ENCODE measurements at places on chromosomes 3 and 15.

- no peak for DNase-seq
Measured at GRCh38 chr3:114974387-114974786, 172.7 kb downstream of the ZBTB20 start.

DNA sequence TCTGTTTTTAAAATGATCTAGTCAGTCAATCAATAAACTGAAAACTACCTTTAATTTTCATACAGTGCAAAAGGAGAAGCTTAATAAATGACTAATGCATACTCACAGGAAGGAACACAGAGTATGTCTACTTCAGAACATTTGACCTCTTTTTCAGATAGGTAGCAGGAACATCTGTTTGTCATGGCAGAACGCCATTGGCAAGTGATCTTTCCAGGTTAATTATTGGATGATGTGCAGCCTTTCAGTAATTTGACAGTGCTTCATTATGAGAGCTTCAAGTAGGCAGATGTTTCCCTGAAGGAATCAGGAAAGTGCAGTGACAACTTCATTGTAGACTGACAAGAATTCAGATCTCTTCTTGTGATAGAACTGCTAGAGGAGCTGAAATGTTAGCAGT, 325.0 kb downstream of the OTOL1 start:
- no peak for DNase-seq

DNA sequence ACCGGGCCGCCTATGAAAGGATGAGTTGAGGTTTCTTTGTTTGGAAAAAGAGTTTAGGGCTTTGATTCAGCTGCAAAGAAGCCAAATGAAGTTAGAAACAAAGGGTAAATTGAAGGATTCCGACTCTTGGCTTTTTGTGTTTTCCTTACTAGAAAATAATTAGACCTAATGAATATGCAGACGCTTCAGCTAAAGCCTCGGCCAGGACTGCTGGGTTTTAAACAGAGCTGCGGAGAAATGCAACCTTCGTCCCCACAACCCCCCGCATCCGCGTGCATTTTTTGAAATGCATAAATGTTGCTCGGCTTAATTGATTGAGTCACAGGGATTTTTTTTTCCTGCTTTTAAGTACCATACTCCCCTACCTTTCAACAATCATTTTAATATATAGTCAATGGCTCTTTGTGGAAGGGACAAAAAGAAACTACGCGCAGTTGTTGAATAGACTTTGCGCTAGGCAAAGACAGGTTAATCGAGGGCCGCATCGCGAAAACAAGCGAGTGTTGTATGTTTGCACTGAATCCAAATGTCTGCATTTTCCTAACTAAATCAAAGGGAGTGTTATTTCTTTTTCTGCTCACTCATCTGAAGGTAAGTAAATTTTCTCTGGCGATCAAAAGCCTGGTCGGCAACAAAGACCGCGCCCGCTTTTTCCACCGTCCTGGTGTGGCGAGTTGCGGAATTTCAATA, 1.3 kb upstream of the ZIC4 start:
- no peak for DNase-seq

DNA sequence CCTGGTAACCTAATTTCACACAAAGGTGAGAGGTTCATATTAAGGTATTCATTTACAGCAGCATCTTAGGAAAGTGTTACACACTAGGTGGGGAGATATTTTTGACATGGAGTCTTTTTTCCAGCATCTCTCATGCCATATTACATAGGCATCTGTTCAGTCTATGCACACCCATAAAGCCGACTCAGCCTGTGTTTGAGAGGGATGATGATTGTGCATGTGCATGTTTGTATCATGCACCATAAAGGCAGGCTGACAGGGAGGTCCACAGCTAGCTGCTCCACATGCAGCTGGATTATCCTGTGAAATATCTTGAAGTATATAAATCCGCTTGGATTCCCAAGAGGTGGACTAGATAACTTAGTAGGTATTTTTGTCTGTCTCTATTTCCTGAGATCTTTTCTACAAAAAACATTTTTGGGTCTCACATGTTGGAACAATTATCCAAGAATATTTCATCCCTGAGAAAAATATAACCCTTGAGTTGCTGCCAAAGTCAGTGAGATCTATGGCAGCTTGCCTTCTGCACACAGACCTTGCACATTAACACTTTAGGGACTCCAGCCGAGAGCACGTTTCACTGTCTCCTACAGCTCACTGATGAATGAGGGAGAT, 288.4 kb upstream of the DPH6 start:
- DNase-seq: no peak

DNA sequence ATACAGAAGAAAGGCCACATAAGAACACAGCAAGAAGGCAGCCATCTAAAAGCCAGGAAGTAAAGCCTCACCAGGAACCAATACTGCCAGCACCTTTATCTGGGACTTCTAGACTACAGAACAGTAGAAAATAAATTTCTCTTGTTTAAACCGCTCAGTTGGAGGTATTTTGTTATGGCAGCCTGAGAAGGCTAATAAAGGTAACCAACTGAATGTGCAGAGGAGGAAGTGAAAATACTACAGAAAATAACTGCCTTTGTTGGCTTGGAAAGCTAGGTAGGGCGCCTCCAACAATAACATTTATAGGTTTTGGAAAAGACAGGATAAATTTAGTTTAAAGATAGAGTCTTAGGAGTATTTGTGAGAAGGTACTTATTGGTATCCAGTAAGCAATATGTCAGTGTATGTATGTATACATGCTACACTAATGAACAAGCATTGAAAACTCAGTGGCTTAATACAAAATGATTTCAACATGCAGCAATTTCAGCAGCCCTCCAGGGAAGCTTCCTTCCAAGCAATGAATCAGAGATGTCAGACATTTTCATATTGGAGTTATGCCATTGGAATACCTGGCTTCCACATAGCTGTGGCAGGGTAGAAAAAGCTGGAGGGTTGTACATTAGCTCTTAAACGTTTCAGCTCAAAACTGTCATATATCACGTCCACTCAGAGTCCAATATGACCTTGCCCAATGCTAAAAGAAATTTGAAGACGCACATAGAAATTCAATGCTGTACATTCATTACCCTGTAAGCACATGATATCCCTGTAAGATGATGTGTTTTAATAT, 48.9 kb downstream of the ZBBX start:
- no peak for DNase-seq

DNA sequence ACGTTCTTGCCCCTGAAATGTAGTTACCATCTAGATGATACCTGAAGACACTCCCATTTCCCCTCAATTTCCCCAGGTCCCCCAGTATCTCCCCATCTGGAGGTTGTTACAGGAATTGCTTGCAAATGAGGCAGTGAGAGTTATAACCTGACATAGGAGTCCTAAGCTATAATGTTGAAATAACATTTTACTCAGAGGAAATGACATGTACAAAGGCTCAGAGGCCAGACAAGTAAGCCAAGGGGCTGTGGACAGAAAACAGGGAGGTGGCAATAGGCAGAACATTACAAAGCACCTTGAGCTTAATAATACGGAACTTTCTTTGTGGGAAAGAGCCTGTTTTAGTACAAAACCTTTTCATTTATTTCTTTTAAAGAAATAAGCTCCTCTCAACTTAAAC, 171.9 kb downstream of the FRMD5 start:
- DNase-seq: no peak

GRCh38 chr3:53167418-53168174, 6.6 kb downstream of the PRKCD start:
- no peak for DNase-seq

DNA sequence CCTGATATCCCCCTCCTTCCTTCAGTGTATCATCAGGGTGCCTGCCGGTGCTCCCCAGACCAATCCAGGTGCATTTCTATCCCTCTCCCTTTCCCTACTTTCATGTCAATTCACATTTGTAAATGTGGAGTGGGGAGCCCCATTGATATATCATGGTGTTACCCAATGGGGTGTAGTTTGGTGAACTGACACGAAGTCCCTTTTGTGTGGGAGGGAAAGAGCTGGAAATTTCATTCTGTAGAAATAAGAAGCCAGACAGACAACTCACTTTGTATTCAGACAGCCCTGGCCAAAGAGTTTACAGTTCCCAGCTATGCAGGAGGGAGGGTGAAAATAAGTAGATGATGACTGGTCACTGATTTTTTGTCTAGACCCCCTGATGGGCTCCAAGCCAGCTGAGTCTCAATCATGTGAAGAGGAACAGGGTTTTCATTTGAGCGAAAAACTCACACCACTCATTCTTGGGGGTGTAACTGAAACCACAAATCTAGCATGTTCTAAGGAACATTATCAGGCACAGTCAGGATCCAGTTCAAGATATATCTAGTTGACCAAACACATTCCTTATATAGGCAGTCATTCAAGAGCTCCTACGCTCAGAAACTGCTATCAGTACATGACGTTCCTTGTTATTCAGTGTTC, 58.9 kb downstream of the LMCD1 start:
- DNase-seq: no peak

DNA sequence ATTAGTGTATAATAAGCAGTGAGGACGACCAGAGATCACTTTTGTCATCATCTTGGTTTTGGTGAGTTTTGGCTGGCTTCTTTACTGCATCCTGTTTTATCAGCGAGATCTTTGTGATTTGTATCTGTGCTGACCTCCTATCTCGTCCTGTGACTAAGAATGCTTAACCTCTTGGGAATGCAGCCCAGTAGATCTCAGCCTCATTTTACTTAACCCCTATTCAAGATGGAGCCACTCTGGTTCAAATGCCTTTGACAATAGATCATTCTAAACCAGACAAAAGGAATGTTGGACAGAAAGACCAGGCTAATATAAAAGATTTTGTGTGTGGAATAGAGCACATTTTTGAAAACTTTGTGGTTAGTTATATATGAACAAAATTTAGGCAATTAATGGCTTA, 618.5 kb upstream of the BCHE start:
- DNase-seq: no peak

GRCh38 chr15:38878026-38878425, 313.4 kb upstream of the RASGRP1 start:
- no peak for DNase-seq

DNA sequence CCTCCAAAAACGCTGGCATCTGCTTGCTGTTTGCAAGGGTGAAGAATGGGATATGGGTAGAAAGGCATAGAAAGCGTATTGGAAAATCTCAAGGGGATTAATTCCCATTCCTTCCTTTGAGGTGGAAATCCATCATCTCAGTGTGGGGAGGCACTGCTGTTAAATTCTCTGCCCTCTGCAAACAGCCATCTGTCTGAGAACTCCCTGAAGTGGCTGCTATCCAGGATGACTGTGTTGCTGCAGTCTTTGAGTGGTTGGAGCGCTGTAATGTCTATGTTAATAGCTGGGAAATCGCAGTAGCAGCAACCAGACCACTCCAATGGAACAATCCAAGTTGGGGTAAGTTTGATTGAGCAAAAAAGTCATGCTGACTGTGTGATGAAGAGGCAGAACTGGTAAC, 625.9 kb downstream of the NLGN1 start:
- DNase-seq: no peak

DNA sequence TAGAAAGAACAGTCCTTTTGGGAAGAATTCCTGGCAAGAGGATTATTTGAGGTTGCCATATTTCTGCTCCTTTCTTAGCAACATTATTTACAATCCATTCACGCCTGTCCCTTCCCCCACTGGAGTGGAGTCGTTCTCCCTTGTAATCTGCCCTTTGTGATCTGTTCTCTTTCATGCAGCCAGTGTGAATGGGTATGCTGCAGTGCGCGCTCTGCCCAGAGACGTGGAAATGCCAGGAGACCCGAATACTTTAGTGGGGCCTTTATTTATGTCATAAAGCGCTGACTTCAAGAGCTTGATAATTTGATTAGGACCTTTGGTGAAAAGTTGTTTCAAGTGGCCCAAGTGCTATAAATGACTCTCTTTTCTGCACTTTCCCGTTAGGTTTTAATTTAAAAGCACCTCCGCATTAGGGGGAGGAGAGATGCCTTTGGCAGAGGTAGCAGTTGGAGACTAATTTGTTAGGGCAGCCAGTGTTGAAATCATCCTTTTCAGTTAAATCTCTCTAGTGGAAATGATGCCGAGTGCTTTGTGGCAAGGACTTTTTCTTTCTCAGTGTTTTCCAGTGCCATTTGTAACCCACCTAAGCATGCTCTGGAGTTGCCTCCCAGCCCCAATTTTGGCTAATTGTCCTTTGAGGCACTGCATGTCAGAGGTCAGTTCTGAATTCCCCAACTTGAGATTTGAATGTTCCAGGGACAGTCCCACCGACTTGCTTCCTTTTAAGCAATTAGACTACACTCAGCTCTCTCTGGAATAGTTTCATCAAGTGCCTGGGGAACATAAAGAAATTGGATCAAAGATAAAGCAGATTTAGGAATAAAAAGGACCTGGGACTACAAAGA, 52.4 kb downstream of the PSMD6 start:
- no peak for DNase-seq

DNA sequence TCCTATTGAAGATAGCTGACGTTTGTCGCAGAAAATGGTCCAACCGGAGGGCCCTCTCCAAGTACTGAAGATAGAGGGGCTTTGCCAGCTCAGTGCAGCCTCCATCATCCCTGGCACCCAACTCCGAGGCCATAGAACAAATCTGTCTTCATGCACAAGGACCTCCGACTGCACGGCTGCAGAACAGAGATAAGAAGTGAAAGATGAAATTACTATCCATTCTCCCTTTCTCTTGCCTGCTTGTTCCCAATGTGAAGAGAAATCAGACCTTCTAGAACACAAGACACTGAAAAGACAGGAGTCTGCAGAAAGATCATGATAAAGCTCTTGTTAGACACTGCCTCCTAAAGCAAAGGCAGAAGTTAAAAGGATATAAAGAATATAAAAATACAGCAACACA, 19.9 kb downstream of the INO80 start:
- no peak for DNase-seq

GRCh38 chr3:174633342-174633741, 225.8 kb upstream of the NAALADL2 start:
- DNase-seq: no peak
